C1 segment of cervical spinal cord (tissue), 14 donors: ENCODE measurements at places on chromosomes 13 and 19.

GRCh38 chr13:97459215-97459777 lies 25.3 kb downstream of the RAP2A start:
- no peak for DNase-seq

DNA sequence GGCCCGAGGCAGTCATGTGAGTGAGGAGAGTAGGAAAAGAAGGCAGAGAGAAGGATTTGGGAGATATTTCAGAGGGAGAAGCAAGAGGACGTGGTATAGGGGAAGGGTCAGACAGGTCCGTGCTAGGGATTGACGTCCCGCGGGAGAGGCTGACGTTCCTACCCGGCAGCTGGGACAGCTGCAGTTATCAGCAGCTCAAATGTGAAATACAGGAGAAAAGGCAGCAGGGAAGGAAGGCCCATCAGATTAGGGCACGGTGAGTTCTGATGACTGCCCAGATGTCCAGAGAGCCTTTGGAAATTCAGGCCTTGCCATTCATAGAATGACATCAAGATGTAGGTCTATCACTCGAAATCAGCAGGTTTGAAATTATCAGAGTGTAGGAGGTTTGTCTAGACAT lies 88.4 kb downstream of the IRS2 start:
- no peak for DNase-seq

- DNase-seq, result no peak
These were observed 74.3 kb upstream of the SERP2 start for GRCh38 chr13:44299152-44299943.

DNA sequence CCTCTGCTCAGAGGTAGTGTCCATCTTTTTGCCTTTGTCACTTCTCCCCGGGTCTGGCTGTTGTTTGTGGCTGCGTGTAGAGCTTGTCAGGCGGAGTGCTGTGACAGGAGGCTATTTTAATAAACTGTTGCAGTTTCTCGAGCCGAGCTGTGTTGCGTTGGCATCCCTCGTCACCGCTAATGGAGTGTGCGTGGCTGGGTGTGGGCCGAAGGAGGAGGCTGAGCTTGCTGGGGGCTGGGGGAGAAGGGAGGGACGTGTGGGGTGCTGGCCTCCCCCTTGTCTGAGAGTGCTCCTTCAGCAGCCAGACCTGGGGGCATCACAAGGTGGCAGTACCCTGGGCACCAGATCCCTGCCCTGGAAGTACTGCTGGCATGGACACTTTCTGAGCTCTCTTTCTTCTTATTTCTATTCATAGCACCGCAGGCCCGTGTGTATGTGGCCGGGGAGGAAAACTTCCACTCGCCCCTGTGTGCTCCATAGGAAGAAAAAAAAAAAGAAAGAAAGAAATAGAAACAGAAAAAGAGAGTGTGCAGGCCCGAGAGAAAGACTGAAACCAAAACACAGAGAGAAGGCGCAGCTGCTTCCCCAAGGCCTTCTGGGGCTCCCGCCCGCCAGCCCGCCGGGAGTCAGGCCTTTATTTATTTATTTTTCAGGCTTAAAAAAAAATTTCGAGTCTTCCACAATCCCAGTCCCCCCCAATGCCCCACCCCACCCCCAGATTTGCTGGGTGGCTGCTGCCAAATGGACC lies 27.0 kb downstream of the NFIX start:
- no peak for DNase-seq

GRCh38 chr13:50626101-50626547 lies 217.4 kb downstream of the DLEU7 start:
- DNase-seq, result no peak

GRCh38 chr13:93430381-93430780 lies 203.8 kb downstream of the GPC6 start:
- no peak for DNase-seq

GRCh38 chr19:47542030-47542475 lies 27.2 kb upstream of the NAPA start:
- no peak for DNase-seq

DNA sequence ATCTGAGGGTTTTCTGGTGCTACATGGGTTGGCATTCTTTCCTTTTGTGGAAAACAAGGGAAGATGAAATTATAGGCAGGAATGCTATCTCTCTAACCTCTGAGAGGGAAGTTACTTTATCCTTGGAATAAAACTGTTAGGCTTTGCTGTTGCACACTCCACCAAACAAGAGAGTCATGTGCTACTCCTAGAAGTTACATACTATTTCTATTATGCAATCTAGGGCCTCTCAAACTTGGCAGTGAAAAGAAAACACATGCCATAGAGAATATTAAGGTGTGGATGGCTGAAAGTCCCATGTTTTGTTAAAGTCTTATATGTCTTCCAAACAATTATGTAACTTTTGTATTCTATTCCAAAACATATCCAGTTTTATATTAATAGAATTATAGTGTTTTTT lies 367.9 kb downstream of the SLC7A1 start:
- DNase-seq, result no peak

- DNase-seq, result no peak
These were observed 441 bp downstream of the INAFM1 start for GRCh38 chr19:47274891-47275761.

DNA sequence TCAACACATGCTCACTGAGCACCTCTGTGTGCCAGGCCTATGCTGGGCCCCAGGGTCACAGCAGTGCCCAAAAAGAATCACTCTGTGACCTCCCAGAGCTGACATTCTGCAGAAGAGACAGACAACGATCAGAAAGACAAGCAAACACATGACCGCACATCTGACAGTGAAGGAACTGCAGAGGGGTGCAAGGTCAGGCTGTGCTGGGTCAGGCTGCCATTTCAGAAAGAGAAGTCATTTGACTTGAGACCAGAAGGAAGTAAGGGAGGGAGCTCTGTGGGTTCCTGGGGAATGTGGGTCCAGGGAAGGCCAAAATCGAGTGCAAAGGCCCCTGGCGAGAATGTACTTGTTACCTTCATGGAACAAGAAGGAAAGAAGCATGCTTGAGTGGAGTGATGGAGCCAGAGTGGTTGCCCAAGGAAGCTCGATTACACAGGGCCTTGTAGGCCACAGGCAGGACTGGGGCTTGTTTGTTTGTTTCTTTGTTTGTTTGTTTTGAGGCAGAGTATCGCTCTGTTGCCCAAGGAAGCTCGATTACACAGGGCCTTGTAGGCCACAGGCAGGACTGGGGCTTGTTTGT lies 11.4 kb upstream of the CD22 start:
- DNase-seq, result no peak

DNA sequence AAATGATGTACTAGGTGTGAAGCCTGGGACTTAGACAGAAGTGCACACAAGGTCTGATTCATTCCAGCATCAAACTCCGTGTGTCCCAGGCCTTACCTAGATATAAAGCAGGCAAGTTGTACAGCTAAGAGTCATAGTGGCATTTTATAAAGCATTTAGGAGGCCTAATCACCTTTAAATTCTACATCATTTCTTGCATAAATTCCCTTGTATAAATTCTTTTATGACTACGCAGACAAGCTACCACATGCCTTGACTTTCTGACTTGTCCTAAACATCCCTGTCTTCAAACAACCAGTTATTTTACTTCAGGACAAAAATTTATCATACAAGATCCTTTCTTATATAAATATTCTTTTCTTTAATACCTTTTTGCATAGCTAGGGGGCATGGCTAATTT lies 22.5 kb downstream of the TMEM255B start:
- no peak for DNase-seq

GRCh38 chr19:44738603-44739558 lies 9.6 kb upstream of the BCL3 start:
- DNase-seq, result no peak

- no peak for DNase-seq
These were observed 26.6 kb upstream of the OR10H1 start for GRCh38 chr19:15841875-15842569.

DNA sequence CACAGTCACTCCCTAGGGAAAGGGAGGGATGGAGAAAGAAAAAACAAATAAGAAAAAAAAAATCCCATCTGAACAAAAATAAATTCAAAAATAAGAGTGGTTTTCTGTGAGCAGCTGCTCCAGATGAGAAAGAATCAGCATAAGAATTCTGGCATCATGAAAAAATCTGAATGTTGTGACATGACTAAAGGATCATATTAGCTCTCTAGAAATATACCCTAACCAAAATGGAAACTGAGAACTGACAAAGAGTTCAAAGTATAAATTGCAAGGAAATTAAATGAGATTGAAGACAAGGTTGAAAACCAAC lies 579.0 kb downstream of the UQCRFS1 start:
- DNase-seq, result no peak

DNA sequence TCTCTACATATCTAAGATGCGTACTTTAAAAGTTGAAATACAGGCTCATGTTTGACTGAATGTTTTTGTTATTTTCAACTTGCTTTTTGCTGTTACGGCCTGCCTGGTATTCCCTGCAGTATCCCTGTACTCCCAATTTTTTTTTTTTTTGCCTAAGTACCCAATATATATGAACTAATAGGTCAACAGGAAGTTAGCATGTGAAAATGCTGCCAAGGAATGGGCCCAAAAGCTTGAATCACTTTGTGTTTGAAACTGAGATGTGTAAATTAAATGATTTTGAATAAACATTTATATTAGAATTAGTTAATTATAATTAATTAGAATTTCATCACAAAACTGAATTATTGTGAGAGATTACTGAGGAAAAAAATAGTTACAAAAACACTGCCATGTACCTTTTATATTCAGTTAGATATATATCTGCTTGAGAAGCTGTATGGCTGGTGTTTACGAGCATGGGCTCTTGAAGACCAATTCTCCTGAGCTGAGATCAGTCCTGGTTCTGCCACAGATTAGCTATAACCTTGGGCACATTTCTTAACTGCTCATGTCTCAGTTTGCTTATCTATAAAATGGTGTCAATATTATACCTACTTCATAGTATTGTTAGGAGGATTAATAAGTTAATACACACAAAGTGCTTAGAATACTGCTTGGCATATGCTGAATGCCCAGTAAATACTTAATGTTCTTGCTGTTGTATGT lies 16.0 kb downstream of the TDRD3 start:
- no peak for DNase-seq

DNA sequence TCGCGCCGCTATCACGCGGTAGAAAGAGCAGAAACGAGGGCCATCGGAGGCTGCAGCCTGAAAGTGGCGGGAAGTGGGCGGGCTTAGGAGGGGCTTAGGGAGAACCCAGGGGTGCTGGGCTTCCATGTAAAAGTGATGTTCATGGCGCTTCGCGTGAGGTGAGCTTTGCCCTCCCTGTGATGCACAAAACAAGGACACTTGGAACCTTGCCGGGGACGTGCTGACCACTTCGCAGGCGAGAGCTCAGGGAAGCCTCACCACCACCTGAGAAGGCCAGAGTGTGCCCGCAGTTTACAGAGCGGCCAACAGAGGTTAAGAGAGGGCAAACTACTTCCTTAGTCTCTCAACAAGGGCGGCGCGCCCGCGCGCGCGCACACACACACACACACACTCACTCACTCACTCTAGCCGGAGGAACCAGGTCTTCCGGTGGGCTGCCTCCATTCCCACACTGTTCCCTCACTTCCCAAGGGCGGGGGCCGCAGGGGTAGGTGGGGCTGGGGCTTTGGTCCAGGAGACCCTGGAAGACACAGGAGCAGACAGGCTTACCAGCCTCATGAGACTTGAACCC lies 651 bp downstream of the GAPDHS start:
- no peak for DNase-seq

DNA sequence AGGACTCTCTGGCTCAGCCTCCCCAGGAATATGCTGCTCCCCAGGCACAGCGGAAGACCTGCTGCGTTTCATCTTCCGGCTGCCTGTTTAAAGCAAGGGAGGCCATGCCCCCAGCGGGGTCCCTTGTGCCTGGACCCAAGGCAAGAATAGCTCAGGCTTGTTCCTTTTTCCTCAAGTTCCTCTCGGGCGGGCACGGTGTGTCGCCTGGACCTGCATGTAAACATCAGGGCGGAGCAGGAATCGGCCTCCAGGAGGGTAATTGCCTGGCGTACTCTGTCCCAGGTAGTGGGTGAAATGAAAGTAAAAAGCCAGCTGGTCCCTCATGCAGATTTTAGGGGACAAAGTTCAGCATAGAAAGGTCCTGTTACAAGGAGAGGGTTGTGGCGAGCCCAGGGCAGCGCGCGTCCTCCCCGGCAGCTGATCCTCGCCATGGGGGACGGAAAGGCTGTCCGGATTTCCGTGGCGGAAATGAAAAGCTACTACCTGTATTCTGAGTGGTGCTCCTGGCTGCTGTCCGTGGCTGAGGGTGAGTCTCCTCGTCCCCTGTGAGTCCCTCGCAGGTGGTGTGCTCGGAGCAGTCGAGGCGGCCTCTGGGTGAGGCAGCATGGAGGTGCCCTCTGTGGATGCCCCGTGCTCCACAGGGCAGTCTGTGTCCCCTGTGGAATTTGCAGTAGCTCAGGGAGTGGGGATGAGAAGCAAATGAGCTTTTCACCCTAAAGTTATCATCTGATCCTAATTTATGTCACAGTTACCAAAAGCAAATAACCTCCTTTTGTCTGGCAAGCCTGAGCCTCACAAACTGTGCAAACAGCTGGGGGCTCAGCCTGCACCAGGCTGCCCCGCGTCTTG lies 16.2 kb downstream of the MCF2L start:
- DNase-seq, result no peak

DNA sequence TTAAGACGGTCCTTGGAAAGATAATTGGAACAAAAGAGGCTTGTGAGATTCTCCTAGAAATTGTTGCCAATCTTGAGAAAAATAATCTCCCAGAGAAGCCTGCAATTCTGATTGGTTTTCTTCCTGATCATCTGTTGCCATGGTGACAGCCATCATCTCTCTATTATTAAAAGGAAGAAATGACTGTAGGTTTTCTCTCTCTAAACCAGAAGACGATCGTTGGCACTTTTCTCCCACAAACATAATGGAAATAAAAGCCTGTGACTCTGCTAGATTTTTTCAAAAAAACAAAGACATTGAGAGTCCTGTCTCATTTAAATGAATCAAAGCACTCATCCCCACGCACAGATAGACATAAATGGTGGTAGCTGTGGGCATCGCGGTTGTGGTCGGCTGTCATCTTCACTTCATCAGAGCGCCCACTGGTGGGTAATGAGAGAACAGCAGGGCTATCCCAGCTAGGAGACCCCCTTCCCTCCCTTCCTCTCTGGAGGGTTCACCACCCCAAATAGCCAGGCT lies 21.7 kb upstream of the CALM3 start:
- DNase-seq, result no peak

DNA sequence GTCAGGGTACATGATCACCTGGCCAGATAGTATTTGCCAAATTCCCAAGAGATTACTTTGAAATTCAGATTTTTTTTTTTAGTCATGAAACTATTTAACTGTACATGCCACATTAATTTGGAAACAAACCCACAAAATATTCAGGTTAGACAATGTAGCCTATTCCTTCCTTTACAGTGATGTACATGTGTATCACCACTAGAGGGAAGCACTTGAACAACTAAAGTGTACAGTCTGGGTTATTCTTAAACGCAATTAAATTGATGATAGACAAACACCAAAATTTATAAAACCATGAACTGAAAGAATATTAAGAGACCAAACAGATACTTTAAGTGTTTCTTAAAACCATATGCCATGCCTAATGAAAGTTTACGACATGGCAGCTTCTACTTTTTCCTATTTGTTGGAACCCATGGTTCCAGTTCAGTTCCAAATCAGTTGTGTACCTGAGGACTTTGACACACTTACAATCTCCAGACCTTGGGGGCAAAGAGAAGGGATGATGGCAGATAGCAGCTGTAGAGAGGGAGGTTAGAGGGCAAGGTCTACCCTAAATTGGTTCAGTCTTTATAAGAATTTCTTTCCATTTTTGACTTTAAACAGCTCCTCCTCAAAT lies 52.8 kb downstream of the TNFSF13B start:
- no peak for DNase-seq

- no peak for DNase-seq
These were observed 8.5 kb downstream of the MED26 start for GRCh38 chr19:16619457-16619856.

- peak; percentile 19 for DNase-seq
These were observed 500 bp upstream of the JUNB start for GRCh38 chr19:12790628-12791344.
